ENCODE measurements at places on chromosomes 6 and 20. TPM values are rescaled to one million over a fixed set of nuclear protein-coding genes. Genes with fewer than 3 reads are reported as not detected.

The GPX5 gene
- total RNA-seq = not detected

The MLN gene
- not detected for total RNA-seq

The GRIK2 gene
- 2.8 TPM for total RNA-seq

The EYA4 gene
- total RNA-seq = not detected

The KCNQ5 gene
- 10.5 TPM for total RNA-seq

The FLRT3 gene
- 194 TPM for total RNA-seq

The BPIFA1 gene
- not detected for total RNA-seq

The MDFI gene
- 163 TPM for total RNA-seq

The THBS2 gene
- total RNA-seq = 4.3 TPM

The LY6G6F gene
- not detected for total RNA-seq

Data from mammary epithelial cell (primary cell).